ENCODE measurements at places on chromosomes 4 and X.

DNA sequence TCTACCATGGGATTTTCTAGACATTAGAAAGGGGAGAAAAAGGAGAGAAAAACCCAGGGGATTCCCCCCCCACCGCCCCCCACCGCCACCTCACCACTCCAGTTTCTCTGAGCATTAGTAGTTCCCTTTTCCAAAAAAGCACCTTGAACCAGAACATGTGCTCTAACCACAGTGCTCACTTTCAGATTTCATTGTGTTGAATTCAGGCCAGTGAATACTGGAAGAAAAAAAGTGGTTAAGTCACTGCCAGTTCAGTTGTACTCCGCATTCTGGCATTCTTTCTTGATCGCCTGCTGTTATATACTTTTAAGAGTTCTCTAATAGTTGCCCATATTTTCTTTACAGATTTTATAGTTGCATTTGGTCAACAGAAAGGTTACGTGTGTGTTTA, 40.9 kb downstream of the JADE3 start:
- DNase-seq: no peak

GRCh38 chr4:121554382-121554781, 142.4 kb downstream of the ANXA5 start:
- no peak for DNase-seq

DNA sequence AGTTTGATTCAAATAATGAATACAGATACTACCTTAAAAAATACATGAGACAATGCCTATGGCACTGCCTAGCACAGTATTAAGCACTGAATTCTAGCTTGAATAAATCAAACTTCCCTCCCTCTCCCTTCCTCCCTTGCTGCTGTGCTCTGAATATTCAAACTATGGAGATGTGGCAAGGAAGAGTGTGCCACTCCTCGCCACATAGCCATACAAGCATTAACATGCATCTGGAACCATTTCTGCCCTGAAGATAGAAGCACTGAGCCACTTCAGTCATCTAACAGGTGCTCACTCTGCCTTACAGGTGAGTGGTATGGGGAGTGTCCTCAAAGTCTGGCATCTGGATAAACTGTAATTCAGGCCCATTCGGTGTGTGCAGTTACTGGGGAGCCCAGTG, 276.9 kb downstream of the ARHGAP24 start:
- no peak for DNase-seq

DNA sequence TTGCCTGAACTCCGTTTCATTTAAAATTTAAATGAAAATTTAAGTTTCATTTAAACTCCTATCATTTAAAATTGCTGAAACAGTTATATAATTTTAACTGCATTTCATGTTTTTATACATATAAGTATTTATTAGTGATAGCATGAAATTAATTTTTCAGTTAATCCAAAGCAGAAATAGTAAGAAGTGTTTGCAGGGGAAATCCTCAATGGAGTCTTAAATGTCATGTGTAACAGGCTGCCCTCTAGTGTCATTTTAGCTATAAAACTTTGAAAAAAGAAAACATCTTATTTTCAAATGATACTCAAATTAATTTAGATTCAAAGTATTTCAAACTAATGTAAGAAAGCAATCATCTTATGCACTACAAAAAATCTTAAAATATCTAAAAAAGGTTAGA, 27.2 kb downstream of the TAPT1 start:
- DNase-seq: no peak

DNA sequence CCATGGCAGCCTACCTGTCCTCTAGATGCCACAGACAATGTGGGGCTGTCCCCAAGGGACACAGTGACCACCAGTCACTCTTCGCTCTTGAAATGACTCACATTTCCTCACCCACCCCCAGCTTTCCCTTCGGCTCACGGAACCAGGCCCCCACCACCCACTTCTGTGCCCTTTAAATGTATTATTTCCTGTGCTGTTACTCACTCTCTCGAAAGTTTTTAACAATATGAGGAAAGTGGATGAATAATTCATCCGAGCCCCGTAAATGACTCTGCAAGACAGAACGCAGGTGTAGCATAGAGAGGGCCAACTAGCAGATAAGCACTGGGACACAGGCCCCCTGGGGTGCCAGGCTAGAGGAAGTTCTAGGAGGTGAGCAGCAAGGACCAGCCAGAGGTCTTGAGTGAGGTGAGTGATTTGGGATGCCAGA, 179.5 kb upstream of the TBL1X start:
- no peak for DNase-seq

GRCh38 chr4:170875868-170876267, 786.1 kb upstream of the AADAT start:
- DNase-seq: no peak

- no peak for DNase-seq
Measured at GRCh38 chrX:55014897-55015299, 14.7 kb downstream of the APEX2 start.
